ENCODE measurements at places on chromosomes 16 and 17.
A peak's percentile ranks its signal among the peaks of the same experiment; 100 is the strongest.

GRCh38 chr17:60167065-60167741 is 17.4 kb downstream of the CA4 start:
- DNase-seq, result no peak

GRCh38 chr16:84950906-84951305 is 60.4 kb downstream of the ZDHHC7 start:
- peak; percentile 26 for DNase-seq

DNA sequence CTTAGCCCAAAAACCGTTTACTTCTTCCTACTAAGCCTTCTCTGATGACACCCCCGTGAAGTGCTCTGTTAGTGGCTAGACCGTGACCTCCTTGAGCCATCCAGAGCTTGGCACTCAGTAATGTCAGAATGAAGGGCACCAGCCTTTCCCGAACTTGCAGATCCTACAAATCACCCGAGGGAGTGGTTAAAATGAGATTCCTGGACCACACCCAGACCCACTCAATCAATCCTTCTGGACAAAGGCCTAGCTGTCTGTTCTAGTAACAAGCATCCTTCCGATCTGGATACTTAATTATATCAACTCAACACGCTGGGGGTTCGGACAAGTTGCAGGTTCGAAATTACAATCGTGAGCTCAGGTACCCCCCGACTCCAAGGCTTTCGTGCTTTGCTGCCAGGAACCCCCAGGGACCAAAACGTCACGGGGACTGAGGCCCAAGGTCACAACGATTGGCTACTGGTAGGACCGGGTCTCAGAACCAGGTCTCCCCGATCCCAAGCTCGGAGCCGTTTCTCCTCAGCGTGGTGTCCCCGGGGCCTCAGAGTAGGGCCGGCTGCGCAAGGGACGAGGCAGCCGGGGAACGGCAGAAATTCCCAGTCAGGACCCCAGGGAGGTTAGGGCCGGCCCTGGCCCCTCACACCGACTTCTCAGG is 527 bp downstream of the CIAPIN1 start:
- peak; percentile 22 for DNase-seq

DNA sequence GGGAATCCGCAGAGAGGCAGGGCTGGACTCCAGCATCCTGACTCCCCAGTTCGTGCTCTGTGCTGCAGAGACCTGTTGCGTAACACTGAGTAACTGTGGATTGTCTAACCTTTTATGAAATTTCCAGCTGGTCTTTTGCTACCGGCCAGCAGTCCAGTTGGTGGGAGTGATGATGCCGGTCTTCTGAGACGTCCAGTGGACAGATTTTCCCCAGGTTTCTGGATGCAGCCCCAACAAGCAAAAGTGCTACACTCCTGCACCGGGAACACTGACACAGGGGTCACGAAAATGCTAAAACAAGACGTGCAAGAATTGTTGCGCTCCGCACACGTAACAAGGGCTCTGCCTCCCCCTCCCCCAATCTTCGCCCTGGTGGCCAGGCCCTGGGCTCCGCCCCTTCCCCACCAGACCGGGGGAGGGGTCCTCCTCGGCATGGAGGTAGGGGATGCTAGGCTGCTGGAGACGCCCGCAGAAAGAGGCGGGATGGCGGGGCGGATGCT is 701 bp upstream of the MRC2 start:
- DNase-seq, result no peak

GRCh38 chr17:75571885-75572215 is 15.8 kb upstream of the MYO15B start:
- no peak for DNase-seq

DNA sequence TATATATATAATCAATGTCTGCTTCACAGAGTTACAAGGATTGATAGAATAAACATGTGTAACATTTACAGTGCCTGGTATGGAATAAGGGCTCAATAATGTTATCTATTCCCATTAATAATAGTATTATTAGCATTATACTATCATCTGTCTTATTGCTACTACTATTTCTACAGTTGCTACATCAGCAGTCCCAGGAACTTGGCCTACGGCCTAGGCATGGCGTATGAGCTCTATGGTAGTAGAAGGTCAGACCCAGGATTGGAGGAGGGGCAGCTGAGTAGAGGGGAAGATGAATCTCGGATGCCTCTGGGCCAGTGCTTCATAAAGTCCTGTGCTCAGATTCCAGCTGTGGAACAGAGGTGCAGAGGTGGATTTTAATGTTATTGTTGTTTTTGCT is 146.3 kb upstream of the TBX2 start:
- no peak for DNase-seq

- DNase-seq, result no peak
Measured at GRCh38 chr16:20364051-20364450, 11.5 kb upstream of the UMOD start.

GRCh38 chr17:65423346-65424140 is 137.9 kb downstream of the AXIN2 start:
- DNase-seq, result no peak

DNA sequence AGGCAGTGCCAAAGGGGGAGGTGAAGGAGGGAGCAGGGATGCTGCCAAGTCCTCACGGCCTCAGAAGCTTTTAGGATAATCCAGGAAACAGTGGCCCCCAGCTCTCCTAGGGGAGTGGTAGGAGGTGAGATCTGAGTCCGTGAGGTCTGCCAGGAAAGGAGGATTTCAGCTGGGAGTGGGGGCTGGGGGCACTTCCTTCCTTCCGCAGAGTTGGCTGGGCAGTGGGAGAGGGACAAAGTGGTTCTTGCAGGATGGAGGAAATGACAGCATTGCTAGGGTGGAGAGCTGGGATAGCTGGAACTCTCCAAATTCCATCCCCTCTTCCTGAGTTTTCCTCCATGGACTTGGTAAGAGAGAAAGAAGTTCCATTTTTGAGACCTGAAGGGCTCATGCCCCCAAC is 4.8 kb upstream of the SP6 start:
- DNase-seq, result no peak

DNA sequence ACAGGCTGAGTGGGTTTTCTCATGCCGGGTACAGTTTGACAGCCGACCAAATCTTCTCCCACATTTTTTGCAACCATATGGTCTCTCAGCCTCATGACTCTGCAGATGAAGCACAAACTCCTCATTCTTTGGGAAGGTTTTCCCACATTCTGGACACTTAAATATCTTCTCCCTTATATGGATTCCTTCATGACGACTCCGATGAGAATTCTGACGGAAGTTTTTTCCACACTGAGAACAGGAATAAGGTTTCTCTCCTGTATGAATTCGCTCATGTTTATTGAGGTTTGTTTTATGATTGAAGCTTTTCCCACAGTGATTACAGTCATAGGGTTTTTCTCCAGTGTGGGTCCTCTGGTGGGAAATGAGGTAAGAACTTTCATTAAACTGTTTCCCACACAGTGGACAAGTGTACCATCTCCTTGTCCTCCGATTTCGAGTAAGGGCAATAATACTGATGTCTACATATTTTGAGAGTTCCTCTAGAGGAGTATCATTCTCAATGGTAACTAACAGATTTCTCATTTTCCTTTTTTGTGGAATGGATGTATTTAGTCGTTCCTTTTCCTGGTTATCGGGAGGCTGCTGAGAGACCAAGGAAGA is 10.9 kb downstream of the ZNF200 start:
- DNase-seq, result no peak

DNA sequence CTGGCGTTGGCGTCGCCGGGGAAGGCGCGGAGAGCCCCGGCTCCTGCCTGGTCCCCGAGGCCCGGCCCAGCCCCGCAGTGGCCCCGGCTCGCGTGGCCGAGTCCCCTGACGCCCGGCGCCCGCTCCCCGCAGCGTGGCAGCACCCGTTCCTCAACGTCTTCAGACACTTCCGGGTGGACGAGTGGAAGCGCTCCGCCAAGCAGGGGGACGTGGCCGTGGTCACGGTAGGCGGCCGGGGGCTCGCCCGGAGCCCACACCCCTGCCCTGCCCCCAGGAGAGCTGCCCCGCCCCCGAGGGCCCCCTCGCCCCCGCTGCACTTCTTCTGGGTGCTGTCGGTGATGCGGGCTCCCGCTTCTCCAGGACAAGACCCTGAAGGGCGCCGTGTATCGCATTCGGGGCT is 466 bp downstream of the WDR90 start:
- DNase-seq, result no peak

GRCh38 chr16:55647798-55648197 is 8.0 kb upstream of the SLC6A2 start:
- DNase-seq, result no peak

DNA sequence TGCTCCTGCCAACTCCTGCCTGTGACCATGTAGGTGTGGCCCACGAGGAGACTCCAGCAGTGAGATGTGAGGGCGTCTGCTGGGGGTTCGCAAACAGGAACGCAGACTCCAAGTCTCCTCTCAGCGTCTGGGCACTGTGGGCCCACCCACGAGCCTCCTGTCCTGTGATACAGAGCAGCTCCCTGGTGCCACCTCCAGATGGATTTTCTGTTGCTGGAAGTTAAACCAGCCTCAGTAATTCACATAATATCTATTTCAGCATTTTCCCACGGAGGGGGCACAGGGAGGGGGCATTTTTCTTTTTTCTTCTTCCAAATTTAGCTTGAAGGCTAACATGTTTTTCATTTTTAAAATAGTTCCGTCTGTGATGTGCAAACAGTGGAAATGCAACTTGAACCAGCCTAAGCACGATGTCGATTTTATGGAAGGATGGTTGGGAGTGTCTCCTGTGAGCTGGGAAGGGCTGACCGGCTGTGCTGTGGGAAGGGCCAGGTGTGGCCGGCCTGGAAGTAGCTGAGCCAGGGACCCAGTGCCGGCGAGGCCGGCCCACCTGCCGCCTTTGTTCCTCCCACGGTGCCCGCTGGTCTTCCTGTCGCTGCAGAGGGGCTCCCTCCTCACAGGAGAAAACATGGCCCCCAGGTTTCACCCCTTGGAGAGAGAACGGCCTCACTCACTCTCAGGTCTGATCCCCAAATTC is 3.9 kb upstream of the RAB40B start:
- no peak for DNase-seq

GRCh38 chr17:77897741-77898301 is 60.7 kb upstream of the TNRC6C start:
- no peak for DNase-seq

- DNase-seq, result no peak
Measured at GRCh38 chr16:83366228-83366627, 441.6 kb upstream of the HSBP1 start.

DNA sequence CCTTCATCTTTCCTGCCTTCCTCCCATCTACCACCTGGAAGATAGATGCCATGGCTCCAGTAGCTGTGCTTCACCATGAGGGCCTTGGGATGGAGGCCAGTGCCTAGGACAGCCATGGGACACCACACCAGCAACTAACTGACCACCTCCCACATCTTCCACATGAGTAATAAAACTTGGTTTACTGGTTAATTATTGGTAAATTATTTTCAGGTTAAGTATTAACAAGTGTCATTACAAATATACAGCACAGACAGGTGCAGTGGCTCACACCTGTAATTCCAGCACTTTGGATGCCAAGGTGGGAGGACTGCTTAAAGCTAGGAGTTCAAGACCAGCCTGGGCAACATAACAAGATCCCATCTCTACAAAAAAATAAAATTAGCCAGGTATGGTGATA is 14.0 kb downstream of the CDIP1 start:
- DNase-seq, result no peak

GRCh38 chr17:29005936-29006511 is at the start of gene SEZ6:
Gene SEZ6, minus strand, starts transcription at chr17:29006033. Its CDS starts 164 bp downstream, at chr17:29005869.
- DNase-seq, result peak; percentile 44

GRCh38 chr17:45869676-45870341 is 24.5 kb upstream of the MAPT start:
- DNase-seq, result no peak

Measured in CD4-positive, alpha-beta T cell treated with Interleukin-1 beta for 1 hour (primary cell).